Stimulated activated CD8-positive, alpha-beta memory T cell treated with anti-CD3 and anti-CD28 coated beads, Interleukin-15, amount 100 ng/mL, for 24 hours (primary cell): ENCODE measurements at places on chromosomes 7 and 10.

DNA sequence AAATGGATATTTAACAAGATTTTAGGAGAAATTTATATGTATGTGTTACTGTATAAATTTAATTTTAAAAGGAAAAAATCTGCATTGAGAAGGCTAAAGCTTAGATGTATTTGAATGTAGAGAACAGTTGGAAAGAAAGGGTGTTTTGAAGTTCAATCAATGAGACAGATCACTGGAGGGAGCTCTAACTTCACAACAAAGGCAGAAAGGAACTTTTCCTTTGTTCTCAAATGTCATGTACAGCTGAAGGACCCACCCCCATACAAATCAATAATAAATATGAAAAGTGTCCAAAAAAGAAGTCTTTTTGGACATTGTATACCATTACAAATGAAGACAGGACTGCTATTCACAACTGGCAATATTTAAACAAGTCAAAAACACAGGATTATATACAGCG, 403.4 kb downstream of the DNAJB9 start:
- no peak for DNase-seq

- DNase-seq = no peak
Measured at GRCh38 chr10:103197174-103197573, 4.1 kb upstream of the NT5C2 start.

- no peak for DNase-seq
Measured at GRCh38 chr7:20144801-20145200, 72.4 kb downstream of the MACC1 start.

- no peak for DNase-seq
Measured at GRCh38 chr10:79172881-79173280, 104.1 kb downstream of the ZMIZ1 start.

DNA sequence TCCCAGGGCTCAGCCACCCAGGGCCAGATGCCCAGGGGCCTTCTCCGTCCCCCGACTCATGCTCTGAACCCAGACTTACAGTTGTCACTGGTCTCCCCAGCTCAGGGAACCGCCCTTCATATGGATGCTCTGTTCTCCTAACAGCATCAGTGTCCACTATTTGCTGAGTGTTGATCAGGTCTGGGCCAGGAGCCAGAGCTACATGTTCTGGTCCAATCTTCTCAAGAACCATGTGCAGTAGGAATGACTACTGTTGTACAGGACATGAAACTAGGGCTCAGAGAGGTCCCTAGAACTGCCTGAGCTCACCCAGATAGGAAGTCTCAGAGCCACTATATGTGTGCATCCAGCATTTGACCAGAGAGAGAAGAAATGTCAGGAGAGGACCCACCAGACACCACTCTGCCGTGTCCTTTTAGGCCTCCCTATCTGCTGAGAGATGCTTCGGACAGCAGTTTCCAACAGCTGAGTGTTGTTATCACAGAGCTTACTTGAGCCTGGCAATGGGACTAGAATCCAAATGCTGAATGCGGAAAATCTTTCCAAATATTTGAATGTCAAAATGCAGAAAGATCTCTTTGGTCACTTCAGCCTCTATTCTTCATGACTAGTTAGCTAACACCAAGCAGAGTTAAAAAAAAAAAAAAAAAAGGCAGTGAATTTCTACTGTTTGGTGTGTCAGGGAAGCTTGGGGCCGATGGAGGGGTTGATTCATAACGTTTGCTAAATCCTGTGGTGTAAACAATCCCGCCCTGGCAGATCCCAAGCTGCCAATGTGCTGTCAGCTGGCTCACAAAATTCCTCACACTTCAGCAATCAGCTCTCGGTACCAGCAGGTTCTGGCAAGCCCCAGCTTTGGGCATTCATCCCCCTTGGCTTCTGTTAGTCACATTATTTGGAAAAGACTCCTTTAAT, 246.1 kb downstream of the TNS3 start:
- no peak for DNase-seq

GRCh38 chr7:78350391-78350790, 551.8 kb downstream of the PHTF2 start:
- DNase-seq = no peak

GRCh38 chr10:24869354-24870015, 82.9 kb downstream of the PRTFDC1 start:
- no peak for DNase-seq
